Mesendoderm (in vitro differentiated cells): ENCODE measurements at places on chromosomes 1 and 21.

GRCh38 chr1:79363430-79363829, 356.9 kb upstream of the ADGRL4 start:
- DNase-seq, result no peak

DNA sequence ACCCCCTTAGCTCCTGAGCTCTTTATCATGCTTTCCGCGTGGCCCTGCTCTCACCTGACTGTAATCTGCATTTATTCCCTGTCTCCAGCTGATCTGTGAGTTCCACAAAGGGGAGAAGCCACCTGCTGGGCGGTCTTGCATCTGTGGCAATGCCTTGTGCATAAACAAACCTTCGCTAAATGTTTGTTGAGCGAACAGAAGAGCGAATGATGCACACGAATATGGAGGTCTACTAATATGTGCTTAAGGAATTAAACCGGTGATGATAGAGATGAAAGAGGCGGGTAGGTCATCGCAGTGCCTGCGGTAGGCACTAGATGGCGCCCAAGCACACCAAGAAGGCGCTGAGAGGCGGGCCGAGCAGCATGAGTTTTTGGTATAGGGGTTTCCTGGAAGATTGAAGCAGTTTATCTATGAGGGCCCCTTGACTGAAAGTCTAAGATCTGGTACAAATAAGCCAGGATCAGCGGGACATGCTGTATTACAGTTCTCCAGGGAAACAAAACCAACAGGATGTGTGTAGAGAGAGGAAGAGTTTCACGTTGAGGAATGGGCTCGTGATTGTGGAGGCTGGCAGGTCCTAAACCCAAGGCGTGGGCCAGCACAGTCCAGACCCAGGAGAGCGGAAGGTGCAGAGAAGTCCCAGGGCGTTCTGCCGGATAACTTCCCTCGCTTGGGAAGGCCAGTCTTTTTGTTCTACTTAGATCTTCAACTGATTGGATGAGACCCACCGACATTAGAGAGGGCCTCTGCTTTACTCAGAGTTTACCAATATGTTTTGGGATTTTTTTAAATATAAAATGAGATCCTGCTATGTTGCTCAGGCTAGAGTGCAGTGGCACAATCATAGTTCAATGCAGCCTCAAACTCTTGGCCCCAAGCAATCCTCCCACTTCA, 34.7 kb downstream of the TOMM20 start:
- DNase-seq, result peak; percentile 78

GRCh38 chr1:12772520-12772919, 1.0 kb upstream of the PRAMEF12 start:
- no peak for DNase-seq

DNA sequence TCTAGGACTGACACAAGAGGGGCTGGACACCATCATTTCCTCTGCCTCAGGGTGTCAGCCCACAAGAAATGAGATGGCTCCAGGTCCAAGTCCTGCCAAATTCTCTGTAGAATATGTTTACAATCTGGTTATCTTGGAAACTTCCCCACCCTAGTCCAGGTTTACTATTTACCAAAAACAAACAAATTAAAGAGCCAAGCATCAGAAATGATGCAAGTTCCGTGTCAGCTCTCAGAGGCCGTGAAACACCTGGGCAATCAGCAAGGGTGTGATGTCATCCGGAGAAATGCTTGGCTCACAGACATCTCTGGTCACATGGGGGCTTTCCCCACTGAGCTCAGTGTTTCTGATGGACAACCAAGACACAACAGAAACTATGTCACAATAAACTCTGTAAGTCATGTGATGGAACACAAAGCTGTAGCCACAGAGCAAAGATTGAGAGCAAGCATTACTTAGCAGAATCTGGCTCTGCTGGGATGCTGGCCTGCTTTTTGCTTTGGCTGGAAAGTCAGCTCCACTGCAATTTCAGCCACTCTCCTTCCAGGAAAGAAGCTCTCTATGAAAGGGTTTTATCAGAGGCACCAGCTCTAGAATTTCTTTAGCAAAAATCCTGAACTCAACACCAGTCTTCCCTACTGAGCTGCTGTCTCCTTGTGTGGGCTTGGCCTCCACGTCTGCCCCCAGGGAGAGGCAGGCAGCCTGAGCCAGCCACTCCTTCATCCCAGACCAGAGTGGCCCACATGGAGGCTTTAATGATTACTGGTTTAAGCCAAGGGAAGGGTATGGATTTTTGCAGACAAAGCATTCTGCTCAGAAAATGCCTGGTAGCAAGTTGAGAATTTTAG, 55.9 kb downstream of the NENF start:
- peak; percentile 70 for DNase-seq

- peak; percentile 82 for DNase-seq
These were observed 24.8 kb upstream of the THEM4 start for GRCh38 chr1:151934048-151934493.

DNA sequence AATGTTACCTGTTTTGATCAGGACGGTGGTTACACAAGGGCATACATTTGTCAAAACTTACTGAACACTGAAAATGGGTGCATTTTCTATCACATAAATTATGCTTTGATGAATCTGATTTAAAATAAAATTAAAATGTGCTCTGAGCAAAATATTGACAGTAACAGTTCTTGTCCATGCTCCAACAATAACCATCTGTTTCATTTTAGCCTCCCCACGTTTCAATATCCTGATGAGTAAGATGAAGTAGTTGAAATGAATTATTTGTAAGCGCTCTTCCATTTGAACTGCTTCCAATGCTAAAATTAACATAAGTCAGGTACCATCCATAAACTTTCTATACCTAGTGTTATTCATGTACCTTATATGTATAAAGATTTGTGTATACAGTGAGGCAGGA, 365.4 kb downstream of the LTN1 start:
- no peak for DNase-seq

DNA sequence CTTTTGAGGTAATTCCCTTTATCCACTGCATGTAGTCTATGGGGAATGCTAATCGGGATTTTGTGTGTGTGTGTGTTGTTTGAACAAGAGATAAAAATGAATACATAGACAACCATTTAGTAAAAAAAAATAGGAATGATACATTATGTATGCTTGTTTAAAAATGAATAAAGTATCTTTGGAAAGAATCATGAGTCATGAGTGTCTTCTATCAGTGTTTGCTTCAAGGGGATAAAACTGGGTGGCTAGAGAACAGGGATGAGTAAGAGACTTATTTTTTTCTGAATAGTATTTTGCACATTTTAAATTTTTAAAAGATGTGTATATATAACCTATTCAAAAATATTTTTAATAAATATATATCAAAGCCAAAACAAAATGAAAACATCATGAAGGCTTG, 839.4 kb upstream of the ADGRL4 start:
- DNase-seq, result no peak

GRCh38 chr1:94012708-94013366, 103.6 kb upstream of the GCLM start:
- DNase-seq, result peak; percentile 57

- peak; percentile 55 for DNase-seq
These were observed 383.3 kb downstream of the RRAGC start for GRCh38 chr1:38476111-38476849.

DNA sequence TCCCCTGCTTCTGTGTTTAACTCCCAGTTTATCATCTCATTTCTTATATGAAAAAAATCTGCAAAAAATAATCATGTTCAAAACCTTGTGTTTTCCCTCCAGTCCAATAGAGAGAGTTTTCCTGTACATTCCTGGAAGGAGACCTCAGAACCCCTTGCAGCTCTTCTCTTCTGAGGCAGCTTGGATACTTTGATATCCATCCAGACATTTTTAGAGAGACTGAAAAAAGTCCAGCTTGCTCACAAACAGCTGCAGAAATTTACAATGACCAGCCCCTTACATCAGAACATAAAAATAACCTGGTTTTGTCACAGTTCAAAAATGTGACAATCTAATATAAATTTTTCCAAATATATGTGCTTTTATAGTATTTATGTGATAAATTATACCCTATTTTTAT, 73.3 kb upstream of the C1orf115 start:
- no peak for DNase-seq

- DNase-seq, result no peak
These were observed 4.3 kb upstream of the SLC30A2 start for GRCh38 chr1:26050248-26050640.

- no peak for DNase-seq
These were observed 164.4 kb downstream of the SDCCAG8 start for GRCh38 chr1:243420016-243420945.

DNA sequence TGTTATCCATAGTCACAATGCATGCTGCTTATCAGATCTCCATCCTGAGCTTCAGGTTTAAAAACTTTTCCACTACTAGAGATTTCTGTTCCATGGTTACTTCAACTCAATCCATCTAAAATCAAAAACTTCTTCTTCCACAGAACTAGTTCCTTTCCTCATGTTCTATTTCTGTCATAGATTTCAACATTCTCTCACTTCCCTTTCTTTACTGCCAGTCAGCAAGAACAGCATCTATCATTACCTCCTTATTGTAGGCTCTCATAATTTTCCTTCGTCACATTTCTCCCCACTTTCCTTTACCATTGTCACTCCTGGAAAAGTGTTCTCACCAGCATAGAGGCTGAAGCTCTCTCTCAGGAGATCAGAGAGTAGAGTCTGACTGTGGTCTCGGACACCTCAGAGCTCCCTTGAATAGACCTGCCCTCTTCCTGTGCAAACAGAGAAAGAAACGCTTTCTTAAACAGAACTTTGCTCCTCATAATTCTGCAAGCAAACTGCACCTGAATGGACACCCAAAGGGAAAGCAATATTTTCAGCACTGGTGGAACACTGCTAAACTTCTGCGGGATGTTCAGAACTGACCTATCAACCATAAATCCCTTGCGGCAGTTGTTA, 48.7 kb upstream of the KIRREL1 start:
- DNase-seq, result no peak

DNA sequence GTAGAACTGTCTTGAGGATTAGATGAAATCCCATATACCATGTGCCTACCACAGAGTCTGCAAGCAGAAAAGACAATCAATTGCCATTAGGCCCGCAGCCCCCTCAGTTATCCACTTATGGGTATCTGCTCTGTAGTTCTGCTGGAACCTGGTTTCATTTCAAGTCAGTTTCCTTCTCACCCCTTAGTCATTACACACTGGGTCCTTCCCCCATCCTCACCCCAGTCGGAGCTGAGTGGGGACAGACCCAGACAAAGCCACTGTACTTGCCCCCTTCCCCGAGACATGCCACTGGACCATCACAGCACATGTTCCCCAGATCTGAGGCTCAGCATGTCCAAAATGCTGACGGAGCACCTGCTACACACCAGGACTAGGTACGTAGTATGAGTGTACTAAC, 21.2 kb downstream of the PGLYRP3 start:
- DNase-seq, result no peak

DNA sequence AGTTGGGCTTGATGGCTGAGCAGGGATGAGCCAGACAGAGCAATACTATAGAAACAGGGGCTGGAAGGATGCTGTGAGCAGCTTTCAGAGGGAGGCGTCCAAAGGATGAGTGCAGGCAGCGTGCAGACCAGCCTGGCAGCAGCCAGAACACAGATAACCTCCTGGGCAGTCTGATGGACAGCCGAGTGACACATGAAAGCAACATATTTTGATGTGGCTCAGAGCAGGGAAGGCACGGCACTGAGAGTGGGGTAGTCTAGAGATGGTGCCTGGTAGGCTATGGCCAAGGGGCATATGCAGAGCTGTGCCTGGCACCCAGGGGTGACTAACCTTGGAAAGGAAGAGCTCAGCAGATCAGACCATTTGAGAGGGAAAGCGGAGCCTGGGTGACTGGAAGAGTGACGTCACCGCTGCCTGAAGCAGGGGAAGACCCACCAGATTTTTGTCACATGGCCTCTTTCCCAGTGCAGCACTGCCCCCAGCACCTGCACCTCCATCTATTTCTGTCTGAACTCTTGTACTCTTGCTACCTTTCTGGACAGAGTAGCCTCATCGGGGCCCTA, 3.6 kb downstream of the PINK1 start:
- no peak for DNase-seq

DNA sequence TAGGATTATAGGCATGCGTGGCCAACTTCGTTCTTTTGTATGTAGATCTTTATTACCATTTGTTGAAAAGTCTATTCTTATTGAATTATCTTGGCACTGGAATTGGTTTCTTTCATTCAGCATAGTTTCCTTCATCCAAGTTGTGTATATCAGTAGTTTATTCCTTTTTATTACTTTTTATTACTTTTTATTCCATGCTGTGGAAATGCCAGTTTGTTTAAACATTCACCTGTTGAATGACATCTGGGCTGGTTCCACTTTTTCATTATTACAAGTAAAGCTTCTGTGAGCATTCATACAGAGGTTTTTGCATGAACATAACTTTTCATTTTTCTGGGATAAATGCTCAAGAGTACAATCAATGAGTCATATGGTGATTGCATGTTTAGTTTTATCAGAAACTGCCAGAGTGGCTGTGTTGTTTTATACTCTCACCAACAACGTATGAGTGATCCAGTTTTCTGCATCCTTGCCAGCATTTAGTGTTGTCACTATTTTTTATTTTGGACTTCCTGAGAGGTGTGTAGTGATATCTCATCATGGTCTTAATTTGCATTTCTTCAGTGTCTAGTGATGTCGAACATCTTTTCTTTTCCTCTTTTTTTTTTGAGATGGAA, 28.6 kb downstream of the PTPRU start:
- DNase-seq, result no peak

DNA sequence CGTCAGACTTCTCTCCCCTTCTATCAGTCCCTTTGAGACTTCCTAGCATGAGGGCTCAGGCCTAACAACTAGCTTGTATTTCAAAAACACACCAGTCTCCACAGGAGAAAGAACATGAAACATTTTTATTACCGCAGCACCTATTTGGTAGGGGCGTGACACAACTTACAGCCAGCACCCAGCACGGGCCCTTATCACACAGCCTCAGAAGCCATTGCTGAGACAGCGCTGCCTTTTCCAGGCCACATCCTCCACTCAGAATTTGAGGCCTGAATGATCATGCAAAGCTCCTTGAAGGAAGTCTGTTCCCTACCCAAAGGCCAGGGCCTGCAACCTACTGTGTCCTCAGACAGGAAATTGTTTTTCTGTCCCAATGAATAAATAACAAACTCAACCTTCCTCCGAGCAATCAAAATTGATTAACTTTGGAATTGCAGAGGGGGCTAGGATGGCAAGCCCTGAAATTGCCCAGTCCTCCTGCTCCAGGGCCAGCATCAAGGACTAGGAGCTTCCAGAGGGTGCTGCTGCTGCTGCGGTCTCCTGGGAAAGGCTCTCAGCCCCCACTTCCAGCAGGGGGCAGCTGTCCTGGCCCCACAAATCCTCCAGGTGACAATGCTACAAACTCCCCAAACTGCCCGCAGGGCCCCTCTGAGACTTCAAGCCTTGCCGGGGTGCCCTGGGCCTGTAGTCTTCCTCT, 94.3 kb upstream of the GALNT2 start:
- peak; percentile 61 for DNase-seq
